ENCODE measurements at places on chromosomes 7 and 10.

- no peak for DNase-seq
These were observed 6.0 kb downstream of the SPRN start for GRCh38 chr10:133418289-133418993.

DNA sequence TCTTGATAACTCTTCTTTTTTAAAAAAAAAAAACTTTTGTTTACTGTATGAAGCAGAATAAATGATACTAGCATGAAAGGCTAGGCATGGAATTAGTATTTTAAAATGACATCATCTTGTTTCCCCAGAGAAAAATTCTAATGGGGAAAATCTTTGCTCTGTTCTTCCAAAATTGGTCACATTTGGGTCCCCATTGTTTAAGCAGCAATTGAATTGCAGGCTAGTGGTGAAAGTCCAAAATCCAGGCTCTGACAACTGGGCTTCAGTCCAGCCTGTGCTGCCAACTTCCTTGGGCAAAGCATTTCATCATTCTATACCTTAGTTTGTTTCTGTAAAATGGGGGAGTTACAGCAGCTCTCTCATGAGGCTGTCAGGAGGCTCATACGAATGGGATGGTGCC, 726.4 kb downstream of the KCNMA1 start:
- no peak for DNase-seq

DNA sequence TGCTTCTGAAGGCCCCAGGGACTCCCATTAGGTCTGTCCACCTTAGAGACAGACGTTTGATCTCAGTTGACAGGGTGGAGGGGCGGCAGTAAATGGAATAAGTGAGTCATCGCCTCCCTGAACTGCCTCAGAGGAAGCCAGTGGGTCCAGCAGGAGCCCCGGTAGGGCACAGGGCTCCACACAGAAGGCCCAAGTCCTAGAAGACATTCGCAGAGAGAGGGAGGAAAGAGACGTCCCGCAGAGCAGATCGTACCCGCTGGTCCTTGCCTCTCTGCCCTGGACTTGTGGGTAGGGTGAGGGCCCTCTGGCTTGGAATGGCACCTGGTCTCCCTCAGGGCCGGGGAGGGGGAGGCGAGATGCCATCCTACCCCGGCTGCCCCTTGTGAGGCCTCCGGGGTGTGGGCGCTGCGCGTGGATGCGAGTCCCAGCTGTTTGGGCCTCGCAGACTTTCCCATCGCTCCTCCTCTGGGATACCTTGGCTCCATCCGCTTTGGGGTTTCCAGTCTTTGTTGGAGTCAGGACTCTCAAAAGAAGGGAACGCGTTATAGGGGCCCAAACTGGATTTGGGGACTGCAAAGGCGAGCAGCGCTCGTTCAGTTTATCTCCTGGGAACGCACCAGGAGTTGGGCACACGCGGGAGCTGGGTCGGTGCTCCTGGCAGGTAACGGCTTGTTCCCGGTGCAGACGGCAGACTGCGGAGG, 5.1 kb downstream of the TLX1 start:
- DNase-seq: no peak

- DNase-seq: no peak
These were observed 11.3 kb downstream of the GNAI1 start for GRCh38 chr7:80145780-80146422.

GRCh38 chr7:65338346-65338745, 35.3 kb upstream of the ZNF92 start:
- no peak for DNase-seq

DNA sequence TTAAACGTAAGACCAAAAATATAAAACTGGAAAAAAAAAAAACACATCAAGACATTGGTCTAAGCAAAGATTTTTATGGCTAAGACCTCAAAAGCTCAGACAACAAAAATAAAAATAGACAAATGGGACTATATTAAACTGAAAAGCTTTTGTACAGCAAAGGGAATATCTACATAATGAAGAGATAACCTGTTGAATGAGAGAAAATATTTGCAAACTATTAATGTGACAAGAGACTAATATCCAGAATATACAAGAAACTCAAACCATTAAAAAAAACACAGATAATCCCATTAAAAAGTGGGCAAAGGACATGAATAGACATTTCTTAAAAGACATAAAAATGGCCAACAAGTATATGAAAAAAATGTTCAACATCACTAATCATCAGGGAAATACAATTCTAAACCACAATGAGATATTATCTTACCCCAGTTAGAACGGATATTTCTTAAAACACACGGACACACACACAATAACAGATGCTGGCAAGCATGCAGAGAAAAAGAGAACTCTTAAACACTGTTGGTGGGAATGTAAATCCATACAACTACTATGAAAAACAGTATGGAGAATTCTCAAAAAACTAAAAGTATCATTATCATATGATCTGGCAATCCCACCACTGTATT, 28.8 kb downstream of the CNOT4 start:
- no peak for DNase-seq

GRCh38 chr10:53754596-53755250, 982.1 kb upstream of the MBL2 start:
- no peak for DNase-seq
